Left renal cortex interstitium (tissue), 4 donors: ENCODE measurements at places on chromosomes 4 and X. TPM values are rescaled to one million over a fixed set of nuclear protein-coding genes. Genes with fewer than 3 reads are reported as not detected.

DNA sequence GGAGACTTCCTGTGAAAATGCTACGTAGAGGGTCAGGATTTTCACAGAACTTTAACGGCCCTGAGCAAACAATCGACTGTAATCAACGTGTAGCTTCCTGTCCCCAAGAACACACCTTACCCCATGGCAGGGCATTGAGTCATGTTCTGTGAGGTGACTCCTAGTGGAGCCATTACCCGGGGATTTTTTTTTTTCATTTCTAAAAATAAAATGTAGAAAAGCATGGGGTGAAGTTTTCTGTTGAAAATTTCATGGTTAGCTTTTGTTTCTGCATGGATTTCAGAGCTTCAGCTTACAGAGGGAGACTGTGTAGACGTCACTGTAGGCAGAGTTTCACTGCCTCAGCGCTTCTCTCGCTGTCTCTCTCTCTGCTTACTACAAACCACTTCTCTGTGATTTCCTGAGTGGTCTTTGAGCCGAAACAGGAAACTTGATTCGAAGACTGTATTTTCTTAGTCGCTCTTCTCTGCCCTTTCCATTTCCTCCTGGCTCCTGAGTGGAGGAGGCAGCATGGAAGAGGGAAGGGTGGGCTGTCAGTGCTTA lies 111.7 kb downstream of the NFKB1 start:
- no peak for DNase-seq

DNA sequence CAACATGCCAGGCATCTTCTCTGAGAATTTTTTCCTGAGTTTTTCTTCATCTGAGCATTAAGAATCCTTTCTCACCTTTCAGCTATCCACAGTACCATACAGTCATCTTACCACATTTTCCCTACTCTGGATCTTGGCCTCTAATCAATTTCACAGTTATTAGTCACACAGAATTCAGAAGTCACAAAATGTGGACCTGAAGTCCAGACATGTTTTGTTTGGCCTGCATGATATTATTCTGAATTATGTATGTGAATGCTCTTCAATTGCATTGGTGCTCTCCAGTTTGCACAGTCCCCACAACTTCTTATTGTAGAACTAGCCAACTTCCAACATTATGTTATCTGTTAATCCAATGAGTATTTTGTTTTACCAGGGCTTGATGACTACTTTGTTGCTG lies 102.3 kb upstream of the GRIA3 start:
- no peak for DNase-seq

DNA sequence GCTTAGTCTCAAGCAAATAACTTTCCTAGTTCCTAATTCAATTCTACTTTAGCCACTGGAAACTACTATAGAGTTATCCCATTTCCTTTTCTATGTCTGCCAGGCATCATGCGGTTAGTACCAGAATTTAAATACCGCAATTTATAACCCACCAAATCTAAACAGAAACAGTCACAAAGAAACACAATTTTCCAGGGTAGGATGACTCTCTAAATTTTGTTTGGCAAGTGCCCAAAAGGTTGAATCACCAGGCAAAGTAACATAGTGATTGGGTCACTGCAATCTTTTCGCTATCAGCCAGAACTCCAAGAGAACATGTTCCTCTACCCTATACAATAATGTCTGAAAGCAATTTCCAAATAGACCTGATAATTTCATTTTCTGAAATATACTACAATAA lies 240.2 kb upstream of the GRIA3 start:
- no peak for DNase-seq

DNA sequence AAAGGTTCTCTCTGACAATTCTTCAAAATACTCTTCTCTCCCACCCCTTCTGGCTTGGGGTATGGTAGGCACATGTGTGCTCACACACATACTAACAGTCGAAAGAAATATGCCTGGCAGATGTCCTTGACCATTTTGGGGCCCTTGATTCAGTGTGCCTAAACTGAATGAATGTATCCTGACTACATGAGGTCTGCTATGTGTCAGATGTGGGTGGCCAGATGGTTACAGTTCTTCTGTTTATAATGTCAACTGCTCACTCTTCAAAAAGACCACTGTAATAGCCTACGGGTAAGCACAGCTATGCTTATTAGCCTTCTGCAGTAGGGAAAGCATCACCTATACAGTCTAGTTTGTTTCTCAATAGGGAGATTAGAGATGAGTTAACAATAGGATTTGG lies 63.7 kb upstream of the VEGFC start:
- DNase-seq: no peak

- no peak for DNase-seq
These were observed 135.8 kb downstream of the RAPGEF2 start for GRCh38 chr4:159238631-159239030.

DNA sequence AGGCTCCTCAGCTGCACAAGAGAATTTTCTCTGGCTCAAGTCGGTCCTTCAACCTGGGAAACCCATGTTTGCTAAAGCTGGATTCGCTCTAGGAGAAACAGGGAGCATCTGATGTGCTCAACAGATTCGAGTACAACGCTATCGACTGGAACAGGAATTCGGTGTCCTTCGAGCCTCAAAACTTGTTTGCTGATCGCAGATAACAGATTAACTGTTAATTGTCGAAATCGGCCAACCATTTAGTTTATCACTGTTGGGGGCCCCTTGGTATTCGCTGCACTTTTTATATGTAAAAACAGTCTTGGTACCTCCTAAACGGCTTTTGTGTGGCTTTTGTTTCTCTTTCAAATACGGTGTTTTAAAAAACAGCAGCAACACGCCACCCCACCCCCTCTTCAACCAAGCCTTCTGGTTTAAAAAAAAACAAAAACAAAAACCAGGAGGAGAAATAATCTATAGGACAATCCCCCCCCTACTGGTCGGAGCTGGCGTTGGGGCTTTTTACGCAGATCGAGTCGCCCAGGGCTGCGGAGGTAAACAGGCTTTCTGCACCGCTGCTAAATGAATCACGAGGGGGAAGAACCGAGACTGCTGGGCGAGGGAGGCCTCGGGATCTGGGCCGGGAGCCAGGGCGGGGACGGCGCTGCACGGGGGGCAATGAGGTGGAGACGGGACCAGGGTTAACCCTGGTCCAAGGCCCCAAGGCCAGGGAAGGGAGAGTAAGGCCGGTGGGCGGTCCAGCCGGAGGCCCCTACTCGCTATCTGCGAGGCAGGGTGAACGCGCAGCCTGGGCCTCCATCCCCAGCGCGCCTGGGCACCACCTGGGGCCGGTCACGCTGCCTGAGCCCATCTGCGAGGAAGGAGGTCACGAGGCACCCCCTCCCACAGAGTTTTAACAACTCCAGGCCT lies 71.7 kb upstream of the BCOR start:
- DNase-seq: no peak

- DNase-seq: no peak
These were observed 17.7 kb upstream of the LAMP2 start for GRCh38 chrX:120486786-120487185.

DNA sequence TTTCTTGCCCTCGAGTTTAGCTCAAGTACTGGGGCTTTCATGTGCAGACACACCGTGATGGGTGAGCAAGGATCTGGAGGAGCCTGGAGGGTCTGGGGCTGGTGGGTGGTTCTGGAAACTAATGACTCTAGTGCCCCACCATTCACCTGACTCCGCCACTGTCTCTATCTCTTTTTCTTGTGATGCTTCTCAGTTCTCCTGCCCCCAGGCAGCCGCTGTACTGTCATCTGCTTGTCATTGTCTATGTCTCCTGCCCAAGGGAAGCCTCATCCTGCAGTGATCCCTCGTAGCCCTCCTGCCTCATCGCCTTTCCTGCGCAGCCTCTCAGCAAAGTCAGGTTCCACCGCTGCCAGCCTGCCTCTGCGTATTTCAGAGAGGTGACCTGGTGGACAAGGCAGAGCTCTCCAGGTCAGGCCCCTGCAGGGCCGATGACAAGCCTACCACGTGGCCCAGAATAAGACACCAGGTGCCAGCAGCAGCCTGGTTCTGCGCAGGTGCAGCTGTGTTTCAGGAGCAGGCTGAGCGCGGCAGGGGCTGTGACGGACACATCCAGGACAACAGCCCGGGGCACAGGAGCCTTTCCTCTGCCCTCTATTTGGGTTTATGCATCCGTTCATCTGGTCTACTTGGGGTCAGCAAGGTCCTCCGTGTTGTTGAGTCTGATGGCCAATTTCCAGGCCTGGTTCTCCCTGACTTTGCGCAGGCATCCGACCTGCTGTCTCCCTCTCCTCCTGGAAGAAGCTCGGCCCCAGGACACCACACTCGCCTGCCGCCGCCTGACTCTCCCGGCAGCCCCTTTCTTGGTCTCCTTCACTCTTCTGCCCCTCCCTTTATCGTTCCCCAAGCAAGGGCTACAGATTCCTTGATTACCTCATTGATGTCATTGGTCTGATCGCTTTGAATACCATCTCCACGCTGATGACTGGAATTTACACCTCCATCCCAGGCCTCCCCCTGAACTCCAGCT lies 30.9 kb upstream of the CDKN2AIP start:
- no peak for DNase-seq

DNA sequence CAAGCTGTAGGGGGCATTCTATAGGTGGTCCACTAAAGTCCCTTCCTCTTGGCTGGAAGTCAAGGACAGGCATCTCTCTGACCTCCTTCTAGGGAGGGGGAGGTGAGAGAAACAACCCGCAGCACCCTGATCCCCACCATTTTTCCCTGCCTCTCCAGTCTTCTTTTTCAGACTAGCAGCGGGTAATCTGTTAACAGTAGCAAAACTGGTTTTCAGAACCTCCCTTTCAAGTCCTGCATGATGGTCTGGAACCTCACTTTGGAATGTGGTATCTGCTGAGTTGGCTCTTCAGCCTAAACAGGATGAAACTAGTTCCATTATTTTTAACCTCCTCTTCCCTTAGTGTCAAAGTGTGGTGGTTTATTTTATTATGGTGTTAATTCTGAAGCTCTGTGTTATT lies 196.0 kb downstream of the NWD2 start:
- DNase-seq: no peak

DNA sequence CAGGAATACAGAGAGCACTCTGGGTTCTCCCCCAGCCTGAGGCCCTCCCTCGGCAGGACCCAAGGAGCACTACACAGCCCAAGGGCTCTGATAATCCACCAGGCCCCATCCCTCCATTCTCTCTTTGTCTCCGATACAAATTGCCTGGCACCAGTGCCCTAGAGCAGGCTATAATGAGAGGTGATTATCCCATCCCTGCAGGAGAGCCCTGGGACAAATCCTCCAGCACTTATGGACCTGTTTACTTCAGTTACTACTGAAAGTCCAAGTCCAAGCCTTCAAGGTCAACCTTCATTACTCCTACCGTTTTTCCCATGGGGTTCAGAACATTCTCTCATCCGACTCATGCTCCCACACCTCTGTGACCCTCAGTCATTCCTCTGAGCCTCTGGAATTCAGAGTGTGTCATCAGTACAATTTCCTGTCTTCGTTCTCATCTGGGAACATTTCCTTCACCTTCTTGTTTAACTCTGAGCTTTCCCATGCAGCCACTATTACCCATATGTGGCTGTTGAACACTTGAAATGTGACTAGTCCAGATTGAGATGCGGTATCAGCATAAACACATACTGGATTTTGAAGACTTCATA lies 299.0 kb downstream of the RAPGEF2 start:
- DNase-seq: no peak

DNA sequence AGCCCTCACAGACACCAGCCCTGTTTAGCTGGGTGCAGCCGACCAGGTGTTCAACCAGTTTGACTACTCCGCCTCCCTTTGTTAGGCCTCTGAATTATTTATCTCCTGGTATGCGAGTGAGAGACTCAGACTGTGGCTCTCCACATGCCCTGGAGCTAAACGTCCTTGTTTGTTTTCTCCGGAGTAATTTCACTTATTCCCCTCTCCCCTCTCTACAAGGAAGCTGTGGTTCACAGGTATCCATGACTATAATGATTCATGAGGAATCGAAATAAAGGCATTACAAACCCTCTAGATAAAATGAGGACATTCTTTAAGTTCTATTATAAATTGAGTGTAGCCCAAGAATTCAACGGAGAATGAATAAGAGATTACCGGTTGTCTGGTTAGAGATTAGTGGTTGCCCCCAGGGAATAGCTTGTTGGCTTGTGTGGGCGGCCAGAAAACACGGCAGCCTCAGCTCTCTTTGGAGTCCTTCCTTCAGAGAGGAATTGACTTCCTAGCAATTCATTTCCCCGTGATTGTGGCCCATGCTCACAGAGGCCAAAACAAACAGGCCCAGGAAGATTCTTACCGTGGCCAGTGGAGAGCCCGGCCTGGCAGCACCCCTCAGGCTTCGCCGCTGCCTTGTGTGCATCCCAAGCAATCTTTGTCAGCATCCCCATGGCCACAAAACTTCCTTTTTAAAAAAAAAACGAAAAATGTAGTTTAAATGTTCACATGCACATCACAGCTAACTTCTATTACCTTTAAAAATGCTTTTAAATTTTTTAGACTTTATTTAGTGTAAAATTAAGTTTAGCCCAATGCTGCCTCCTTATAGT lies 60.2 kb upstream of the CBR4 start:
- DNase-seq: no peak

GRCh38 chrX:110665223-110666002 lies 130.2 kb downstream of the CHRDL1 start:
- DNase-seq: no peak

GRCh38 chr4:139085141-139085540 lies 69.6 kb downstream of the NOCT start:
- no peak for DNase-seq

- DNase-seq: no peak
These were observed 85.8 kb downstream of the ARHGAP6 start for GRCh38 chrX:11579636-11580600.

- DNase-seq: no peak
These were observed 14.9 kb upstream of the PIM2 start for GRCh38 chrX:48933757-48934156.

DNA sequence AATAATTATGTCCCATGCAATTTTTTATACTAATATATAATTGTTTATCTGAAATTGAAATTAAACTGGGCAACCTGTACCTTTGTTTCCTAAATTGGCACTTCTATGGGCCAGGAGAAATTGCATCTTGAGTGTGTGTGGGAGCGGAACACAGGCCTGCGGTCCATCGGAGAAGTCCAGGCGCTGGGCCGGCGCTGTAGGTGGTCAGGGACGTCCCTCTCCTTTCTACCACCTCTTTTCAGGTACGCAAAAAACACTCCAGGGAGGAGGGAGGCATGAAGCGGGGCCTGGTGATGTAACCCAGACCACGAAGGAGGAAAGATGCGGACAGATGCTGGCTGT lies 717 bp downstream of the MGAT4D start:
- DNase-seq: no peak

- no peak for DNase-seq
These were observed 36.7 kb downstream of the NPY2R start for GRCh38 chr4:155245105-155245504.

DNA sequence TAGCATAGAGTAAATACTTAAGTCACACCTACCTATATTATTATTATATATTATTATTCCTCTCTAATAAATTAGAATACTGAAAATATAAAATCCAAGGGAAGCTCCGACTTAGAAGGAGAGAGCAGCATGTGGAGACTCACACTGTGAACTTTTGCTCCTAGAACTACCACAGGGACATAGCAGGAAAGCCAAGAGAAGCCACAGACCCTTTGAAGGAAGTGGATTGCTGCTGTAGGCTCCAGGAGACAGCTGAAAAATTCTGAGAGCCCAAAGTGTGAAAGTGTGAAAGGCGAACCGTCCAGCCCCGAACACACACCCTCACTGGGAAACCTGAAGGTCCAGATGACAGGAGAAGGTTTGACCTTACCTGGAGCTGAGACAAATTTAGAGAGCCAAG lies 177.0 kb downstream of the FAM13A start:
- DNase-seq: no peak

The POU4F2 gene
- not detected for polyA plus RNA-seq

The TLR2 gene
- 6.8 TPM for polyA plus RNA-seq

The SRP72 gene
- 124 TPM for polyA plus RNA-seq

The FAM133A gene
- 0.24 TPM for polyA plus RNA-seq

The SPOCK3 gene
- polyA plus RNA-seq: 7.3 TPM

The UGT2A1 gene
- polyA plus RNA-seq: 52.1 TPM

The SATL1 gene
- polyA plus RNA-seq: 0.49 TPM

The USP17L18 gene
- not detected for polyA plus RNA-seq

The USP51 gene
- polyA plus RNA-seq: 13.3 TPM

The ZMYM3 gene
- polyA plus RNA-seq: 51.1 TPM

The HSD17B13 gene
- 0.11 TPM for polyA plus RNA-seq
